ENCODE measurements at places on chromosomes 1 and 21.

- DNase-seq, result no peak
These were observed 434.3 kb downstream of the GPATCH2 start for GRCh38 chr1:217196616-217197015.

DNA sequence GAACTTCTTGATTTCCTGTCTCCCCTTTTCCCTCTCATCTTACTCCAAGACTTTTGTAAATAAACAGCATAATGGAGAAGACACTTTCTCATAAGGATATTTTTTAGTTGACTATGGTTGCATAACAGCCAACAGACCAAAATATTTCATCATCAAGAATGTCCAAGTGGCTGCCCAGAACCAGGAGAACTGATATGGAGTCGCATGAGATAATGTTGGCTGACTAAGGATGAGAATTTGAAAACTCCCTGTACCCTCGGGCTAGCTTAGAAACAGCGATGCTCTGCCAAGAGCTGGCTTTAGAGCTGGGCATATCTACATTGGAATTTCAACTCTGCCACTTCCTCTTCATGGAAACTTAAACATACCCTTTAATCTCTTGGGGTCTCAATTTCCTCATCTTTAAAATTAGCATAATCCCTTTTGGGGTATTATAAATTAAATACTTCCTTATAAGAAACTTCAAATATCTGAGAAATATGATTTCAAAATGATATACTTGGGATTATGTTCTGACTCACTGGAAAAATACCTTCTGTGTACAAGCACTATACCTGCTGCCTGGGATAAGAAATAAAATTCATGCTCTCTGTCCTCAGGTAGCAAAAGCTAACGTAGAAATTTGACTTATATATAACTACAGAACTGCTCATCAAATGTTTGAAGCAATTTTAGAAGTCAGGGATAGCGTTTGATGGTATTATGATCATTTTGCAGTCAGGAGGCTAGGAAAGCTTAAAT lies 777.3 kb downstream of the LTN1 start:
- no peak for DNase-seq

- DNase-seq, result no peak
These were observed 91.7 kb downstream of the COL24A1 start for GRCh38 chr1:86064899-86065298.

DNA sequence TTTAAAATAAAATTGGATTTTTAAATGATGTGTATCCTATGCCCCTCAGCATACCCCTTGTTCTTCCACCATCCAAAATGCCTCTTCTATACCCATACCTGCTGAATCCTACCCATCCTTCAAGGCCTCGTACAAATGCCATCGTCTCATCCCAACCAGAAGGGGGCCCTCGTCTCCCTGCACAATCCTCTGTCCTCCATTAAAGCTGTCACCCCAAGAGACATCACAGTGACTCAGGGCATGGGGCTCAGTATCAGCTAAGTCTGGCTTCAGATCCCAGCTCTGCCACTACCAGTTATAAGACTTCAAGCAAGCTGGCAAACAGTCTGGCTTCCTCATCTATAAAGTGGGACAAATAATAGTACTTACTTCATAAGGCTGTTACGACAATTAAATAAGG lies 23.8 kb downstream of the IGFN1 start:
- no peak for DNase-seq

GRCh38 chr1:221565711-221566110 lies 176.2 kb downstream of the DUSP10 start:
- no peak for DNase-seq

DNA sequence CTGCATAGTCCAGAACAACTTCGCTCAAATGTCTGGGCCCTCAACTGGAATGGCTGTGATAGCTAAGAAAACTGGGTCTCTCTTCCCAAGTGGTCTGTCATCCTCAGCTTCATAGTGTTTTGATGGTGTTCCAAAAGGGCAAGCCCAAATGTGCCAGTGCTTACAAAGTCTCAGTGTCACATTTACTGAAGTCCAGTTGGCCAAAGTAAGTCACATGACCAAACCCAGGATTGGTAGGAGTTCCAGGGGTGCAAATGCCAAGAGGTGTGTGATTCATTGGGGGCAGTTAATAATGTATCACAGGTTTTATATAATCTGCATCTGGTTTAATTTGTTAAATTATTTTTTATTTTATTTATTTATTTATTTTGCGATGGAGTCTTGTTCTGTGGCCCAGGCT lies 24.9 kb downstream of the SMG7 start:
- DNase-seq, result no peak

DNA sequence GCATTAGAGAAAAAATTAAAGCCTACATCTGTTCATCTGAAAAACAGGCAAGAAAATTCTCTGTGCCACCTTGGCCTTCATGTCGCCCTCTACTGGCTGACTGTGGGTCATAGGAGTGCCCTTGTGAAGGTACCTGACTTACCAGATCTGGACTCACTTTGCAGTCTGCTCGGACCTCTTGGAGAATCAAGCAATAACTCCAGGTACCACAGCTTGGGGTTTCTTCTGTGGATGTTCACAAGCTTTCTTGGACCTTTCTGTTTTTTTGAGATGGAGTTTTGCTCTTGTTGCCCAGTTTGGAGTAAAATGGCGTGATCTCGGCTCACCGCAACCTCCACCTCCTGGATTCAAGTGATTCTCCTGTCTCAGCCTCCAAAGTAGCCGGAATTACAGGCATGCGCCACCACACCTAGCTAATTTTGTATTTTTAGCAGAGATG lies 2.4 kb upstream of the PRAMEF18 start:
- peak; percentile 53 for DNase-seq

DNA sequence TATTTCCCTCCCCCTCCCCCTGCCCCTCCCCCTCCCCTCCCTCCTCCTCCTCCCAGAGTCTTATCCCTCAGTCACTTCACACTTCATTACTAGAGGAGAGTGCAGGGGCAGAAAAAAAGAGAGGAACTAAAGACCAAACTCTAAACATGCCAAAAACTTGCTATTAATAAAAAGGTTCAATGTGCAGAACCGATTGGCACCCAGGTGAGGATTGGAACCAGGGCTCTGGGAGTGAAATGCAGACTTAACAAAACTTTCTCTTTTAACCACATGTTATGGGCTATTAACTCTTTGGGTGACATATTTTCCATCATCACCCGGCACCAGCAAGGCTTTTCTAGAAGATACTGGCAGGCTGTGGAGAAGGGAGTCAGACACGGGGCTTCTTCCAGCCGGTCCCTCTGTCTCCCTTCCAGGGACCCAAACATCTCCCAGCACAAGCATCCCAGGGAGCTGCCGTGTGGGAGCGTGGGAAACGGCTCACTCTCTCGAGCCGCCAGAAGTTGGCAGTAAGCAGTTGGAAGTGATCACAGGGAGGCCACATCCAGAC lies 13.6 kb downstream of the NID1 start:
- DNase-seq, result no peak

Measured in stimulated activated CD4-positive, alpha-beta T cell treated with anti-CD3 and anti-CD28 coated beads, Interleukin-12 subunit alpha, Interleukin-12 subunit beta, amount 100 ng/mL, for 24 hours (primary cell).